ENCODE measurements at places on chromosomes 3 and 15.

GRCh38 chr15:98164571-98164970 lies 204.1 kb downstream of the ARRDC4 start:
- H3K36me3 ChIP-seq: no peaks in the 10 kb centered on the region
- H3K27ac ChIP-seq: no peak overlapping the region
- H3K4me1 ChIP-seq: no peaks in the 10 kb centered on the region
- H3K4me3 ChIP-seq: no peak overlapping the region
- DNase-seq: no peak

GRCh38 chr3:67578416-67578815 lies 76.0 kb downstream of the SUCLG2 start:
- no peaks in the 10 kb centered on the region for H3K27me3 ChIP-seq
- DNase-seq: no peak
- no peaks in the 10 kb centered on the region for H3K4me1 ChIP-seq

DNA sequence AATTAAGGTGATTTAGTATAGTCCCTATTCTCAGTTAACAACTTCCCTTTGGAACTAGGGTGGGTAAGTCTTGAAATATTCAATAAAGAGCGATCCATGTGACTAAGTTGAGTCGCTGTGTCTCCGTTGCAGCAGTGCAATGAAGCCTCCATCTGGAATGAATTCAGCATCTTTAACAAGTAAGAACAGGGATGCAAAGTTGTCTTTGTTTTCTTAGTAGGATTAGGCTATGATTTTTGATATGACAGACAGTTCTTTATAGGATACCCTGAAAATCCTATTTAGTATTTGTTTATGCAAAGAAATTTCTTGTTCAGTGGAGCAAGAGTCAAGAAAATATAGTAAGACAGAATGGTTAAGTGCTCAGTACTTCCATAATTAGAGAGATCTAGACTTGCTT lies 52.7 kb downstream of the RBMS3 start:
- H3K4me1 ChIP-seq: peaks cover 63% of the 10 kb centered on the region
- DNase-seq: no peak

DNA sequence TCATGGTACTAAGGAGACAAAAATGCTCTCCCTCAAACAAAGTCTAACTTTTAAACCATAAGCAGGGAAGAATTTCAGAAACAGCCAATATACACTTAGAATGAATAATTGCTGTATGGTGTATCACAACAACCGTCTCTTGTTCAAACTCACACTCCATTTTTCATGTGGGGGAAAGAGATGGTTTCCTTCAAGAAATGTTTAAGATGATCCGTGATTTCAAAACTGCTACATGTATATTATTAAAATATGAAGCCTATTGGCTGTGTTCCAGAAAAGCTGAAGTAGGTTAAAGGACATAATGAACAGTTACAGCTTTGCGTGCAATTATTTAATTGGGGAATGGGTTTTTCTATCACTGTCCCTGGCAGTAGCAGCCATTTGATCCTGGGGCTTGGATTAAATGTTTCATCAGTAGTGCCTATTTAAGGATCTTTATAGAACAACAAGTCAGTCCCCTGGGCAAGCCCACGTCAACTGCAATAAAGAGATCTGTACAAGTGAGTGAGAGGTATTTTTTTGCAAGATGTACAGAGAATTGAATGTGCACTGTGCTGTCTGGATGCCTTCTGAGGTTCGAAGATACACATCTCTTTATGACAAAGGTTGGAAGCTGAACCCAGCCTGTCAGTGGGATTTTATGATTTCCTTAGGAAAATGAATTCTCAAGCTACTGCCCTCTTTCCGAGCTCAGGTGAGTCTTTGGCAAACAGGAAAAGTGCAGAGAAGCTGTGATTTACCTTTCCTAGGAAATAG lies 337.2 kb upstream of the RARB start:
- H3K27me3 ChIP-seq: no peaks in the 10 kb centered on the region

GRCh38 chr15:72229076-72229946 lies 1.7 kb downstream of the PKM start:
- H3K27me3 ChIP-seq: no peaks in the 10 kb centered on the region
- peak overlapping the region; percentile 94 for H3K27ac ChIP-seq
- no peak for DNase-seq
- no peaks in the 10 kb centered on the region for H3K36me3 ChIP-seq

Measured in esophagus squamous epithelium (tissue), 5 donors.